CD4-positive, alpha-beta T cell treated with Interleukin-21 for 1 hour (primary cell): ENCODE measurements at places on chromosomes 6 and 20.

DNA sequence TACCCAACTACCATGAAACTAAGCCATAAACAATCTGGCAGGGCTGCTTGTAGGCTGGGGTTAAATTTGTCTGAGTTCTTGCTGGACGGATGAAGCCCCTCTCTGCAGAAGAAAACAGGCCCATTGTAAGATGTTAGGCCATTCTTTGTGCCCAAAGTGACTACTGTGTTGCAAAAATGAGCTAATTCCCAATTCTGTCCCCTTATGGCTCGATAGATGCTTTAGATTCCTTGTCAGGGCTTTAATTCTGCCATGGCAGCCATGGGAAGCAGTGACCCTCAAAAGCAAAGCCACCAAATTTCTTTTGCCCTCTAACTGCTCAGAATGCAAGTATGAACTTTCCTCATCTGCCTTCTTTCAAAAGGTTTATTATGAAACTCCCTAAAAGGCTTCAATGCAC lies 45.2 kb downstream of the LAMA4 start:
- DNase-seq, result no peak

GRCh38 chr6:46677314-46677654 lies 10.4 kb upstream of the TDRD6 start:
- DNase-seq, result no peak

DNA sequence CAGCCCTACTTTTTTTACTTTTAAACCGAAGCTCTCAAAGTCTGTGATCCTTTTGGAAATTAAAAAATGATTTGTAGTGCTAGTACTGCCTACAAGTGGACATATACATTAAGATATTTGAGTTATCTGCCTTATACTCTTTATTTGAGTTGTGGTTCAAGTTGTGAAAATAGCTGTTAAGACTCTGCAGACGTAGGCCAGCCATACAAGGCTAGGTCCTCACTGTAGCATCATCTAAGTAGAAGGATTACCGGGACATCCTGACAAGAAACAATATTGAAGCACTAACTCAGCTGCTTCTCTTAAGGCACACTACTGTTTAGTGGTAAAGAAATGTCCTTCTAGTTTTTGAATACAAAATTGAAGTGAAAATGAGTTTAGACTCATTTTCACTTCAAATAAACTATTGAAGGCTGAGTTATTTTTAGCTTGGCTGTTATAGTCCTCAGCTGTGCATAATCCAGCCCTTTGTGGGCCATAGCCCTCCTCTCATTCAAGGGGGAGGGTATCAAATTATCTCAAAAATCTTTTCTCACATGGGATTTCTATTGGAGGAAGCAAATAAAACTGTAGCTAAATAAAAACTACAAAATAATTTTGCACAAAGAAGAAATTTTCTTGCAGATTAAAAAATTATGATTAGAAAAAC lies 68.1 kb downstream of the JAG1 start:
- DNase-seq, result no peak

DNA sequence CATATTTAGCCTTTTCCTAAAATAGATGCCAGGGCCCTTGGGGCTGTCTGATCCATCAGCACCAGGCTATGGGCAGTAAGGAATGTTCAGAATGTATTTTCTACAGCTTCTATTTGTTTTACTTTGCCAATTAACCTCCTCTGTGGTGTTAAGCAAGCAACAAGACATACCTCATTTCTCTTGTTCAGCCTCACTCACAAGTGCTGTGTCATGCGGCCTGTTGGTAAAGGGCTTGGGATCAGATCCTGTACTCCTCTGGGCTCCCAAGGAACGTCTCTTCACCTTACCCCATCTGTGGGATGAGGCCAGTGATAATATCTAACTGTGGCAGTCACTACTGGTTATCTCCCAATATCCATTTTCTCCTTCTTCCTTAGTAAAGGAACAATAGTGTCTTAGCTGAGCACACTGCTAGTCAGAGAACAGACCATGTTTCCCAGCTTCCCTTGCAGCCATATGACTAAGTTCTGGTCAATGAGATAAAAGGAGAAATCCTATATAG lies 7.0 kb upstream of the DSTN start:
- DNase-seq, result no peak

DNA sequence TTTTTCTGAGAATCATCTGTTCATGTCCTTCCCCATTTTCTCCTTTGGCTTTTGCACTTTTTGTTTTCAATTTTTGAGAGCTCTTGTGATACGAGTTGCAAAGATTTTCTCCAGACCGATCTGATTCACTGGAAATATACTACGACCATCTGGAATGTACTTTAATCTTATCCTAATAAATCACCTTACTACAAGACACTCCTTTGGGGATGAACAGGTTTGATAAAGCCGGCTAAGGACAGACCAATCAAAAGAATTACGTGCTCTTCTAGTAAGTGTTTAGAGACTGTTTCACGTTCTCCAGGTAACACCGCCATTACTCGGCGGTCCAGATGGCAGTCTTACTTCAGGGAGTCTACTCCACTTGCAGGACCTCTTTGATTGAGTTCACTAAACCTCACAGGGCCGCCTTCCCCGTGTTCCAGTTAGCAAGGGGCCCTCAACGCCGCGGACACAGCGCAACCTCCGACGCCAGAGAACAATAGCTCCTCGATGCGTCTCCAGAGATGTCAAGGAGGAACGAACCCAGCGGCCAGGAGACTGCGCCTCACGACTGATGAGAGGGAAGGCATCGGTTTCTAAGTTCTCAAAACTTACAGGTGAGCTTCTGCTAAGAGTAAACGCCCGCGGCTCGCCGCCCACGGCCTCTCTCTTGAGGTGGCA lies 920 bp upstream of the WTAP start:
- DNase-seq, result no peak

DNA sequence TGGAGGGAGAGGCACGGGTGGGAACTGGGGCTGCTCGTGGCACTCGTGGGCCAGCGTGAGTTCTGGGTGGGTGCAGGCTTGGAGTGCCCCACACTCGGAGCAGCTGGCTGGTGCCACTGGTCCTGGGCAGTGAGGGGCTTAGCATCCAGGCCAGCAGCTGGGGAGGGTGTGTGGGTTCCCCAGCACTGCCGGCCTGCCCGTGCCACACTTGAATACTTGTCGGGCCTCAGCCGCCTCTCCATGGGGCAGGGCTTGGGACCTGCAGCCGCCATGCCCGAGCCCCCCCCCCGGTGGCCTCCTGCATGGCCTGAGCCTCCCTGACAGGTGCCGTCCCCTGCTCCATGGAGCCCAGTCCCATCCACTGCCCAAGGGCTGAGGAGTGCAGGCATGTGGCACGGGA lies 207.2 kb downstream of the CD109 start:
- DNase-seq, result no peak

DNA sequence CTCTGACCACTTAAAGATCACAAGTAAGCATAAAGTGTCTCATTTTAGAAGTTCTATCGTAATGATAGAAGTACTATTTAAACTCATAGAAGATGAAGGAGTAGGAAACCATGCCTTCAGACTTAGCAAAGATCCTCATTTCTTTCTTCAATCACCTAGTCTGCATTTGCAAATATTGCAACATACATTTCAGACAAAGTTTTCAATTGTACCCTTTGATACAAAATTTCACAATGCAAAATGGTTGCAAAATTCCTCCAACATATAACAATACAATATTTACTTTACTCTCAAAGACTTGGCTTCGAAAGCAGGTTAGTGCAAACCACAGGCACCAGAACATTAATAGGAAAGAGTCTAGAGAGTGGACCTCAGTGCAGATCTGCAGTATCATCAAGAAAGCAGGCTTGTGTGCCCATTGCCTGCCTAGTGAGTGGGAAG lies 16.1 kb upstream of the ROS1 start:
- DNase-seq, result no peak

DNA sequence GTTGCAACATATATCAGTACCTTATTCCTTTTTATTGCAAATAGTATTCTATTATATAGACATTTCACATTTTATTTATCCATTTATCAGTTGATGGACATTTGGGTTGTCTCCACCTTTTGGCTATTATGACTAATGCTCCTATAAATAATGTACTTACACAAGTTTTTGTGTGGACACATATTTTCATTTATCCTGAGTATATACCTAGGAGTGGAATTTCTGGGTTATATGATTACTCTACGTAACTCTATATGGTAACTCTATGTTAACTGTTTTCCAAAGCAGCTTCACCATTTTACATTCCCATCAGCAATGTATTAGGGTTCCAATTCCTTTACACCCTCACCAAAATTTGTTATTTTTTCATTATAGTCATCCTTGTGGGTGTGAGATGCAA lies 405.0 kb downstream of the ESR1 start:
- DNase-seq, result no peak

- no peak for DNase-seq
Observed at GRCh38 chr6:45326698-45327417, 1.3 kb upstream of the RUNX2 start.

- DNase-seq, result no peak
Observed at GRCh38 chr6:33095681-33096080, 19.9 kb downstream of the HLA-DPB1 start.

- no peak for DNase-seq
Observed at GRCh38 chr6:143607974-143608373, 69.8 kb upstream of the PHACTR2 start.

DNA sequence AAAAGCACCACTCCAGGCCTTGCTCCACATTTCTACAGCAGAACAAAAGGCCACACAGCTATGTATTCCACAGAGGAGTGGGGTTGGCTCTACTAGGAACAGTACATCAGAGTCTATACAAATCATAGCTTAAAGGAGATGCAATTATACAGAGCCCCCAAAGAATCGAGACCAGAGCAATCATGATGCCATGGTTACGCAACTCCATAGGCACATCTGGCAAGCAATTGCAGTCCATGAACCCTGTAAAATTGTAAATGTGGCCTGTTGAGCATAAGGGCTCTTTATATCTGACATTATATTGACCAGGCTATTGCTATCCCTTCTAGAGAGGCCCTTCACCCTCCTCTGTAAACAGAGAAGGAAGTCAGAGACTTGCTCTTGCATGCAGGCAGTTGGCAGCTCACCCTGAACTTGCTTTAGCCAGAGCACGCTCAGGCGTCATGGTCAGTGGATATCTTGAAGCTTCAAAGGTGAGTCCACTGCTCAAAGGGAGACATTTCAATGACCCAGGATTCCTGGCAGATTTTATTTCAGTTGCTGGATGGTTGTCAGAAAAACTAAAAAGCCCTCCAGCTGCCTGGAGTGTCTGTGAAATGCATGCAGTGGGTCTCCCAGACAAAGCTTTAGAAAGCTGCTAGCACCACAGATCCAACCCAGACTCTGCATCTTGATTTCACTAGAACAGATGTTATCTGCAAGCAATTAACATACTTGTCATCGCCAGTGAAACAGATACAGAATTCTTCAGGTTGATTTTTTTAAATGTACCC lies 357.2 kb downstream of the CENPW start:
- no peak for DNase-seq

DNA sequence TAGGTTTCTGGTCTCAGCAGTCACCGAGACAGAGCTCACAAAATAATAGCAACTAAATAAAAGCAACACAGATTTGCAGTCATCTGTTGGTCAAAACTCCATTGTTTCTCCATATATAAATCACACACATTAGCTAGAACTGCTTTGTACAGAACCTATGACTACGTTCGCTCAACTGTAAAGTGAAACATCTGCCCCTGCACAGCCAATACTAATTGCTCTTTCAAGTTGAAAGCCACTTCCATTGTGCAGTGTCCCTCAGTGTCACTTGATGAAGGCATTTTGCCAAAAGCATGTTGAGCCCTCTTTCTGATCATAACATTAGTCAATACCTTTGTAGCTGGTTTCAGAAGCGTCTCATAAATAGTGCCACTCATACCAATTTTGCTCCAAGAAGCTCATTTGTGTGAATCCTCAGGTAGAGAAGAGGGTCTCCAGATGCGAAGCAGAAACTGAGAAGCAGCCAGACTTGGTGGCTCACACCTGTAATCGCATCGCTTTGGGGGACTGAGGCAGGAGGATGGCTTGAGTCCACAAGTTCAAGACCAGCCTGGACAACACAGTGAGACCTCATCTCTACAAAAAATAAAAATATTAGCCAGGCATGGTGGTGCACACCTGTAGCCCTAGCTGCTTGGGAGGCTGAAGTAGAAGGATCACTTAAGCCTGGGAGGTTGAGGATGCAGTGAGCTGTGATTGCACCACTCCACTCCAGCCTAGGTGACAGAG lies 68.9 kb downstream of the PERP start:
- no peak for DNase-seq

- DNase-seq, result no peak
Observed at GRCh38 chr6:41040101-41040939, 1.3 kb upstream of the UNC5CL start.

DNA sequence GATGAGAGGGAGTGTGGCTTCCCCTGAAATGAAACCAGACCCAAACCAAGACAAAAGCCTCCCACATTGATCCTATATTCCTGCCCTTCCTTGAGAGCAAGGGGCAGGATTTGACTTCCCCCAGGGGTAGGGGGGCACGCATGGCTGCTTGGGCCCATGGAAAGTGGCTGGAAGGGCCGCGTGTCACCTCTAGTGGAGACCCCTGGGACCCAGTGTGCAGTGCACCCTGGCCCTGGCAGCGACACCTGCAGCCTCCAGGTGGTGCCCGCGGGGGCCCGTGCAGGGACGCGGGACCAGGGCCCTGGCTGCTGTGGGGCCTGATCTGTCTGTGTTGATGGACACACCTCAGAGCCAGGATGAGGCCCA lies 18.0 kb upstream of the SLCO4A1 start:
- no peak for DNase-seq

DNA sequence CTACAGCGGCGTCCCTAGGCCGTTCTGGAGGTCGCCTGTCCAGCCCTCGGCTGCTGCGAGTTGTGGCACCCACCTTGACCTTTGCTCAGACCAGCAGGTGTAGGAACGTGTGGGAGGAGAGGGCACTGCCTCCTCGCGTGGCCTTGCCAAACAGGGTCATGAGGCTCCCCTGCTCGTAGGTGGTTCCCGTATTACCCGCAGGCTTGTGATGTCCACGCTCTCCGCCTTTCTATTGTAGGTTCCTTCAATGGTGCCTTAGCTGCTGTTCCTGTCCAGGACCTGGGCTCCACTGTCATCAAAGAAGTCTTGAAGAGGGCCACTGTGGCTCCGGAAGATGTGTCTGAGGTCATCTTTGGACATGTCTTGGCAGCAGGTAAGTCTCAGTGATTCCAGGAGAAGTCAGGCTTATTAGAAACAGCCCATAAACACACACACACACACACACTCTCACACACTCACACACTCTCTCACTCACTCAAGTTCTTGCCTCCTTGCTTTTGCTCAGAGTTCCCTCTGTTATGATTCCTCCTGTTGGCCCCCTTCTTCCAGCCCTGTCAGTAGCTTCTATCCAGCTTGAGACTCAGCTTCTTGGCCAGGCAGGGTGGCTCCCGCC lies 942 bp downstream of the ACAT2 start:
- DNase-seq, result peak; percentile 68

DNA sequence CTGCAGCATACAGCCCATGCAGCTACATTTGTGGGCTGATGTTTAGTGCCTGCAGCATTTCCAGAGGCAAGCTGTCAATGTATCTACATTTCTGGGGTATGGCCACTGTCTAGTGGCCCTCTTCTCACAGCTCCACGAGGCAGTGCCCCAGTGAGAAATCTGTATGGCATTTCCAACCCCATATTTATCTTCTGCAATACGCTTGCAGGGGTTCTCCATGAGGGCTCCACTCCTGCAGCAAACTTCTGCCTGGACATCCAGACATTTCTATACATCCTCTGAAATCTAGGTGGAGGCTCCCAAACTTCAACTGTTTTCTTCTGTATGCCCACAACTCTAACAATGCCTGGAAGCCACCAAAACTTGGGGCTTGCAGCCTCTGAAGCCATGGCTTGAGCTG lies 502.3 kb downstream of the C6orf118 start:
- no peak for DNase-seq

GRCh38 chr6:22917344-22917743 lies 348.0 kb downstream of the HDGFL1 start:
- DNase-seq, result no peak

- no peak for DNase-seq
Observed at GRCh38 chr6:38552121-38552520, 87.6 kb downstream of the BTBD9 start.

GRCh38 chr6:154358019-154358545 lies 1.5 kb upstream of the IPCEF1 start:
- DNase-seq, result no peak
